ENCODE measurements at places on chromosomes 6 and 20. TPM values are rescaled to one million over a fixed set of nuclear protein-coding genes. Genes with fewer than 3 reads are reported as not detected.

DNA sequence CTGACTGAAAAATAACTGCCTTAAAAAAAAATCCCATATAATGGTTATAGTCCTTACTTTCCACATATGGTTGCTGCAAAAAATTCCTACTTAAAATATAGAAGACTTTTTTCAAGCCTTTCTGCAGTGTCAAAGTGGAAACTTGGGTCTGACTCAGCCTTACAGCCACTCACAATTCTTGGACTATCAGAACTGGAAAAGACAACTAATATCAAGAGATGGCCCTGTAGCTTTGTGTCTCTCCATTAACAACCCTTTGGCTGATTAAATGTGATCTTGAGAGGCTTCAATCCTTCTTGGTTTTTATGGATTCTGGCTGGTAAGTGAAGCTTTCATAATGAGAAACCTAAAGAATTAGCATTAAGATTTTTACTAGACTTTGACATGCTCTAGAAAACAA lies 307.8 kb downstream of the RNGTT start:
- no peak for DNase-seq

NHSL1 gene
- total RNA-seq: 0.39 TPM

DNA sequence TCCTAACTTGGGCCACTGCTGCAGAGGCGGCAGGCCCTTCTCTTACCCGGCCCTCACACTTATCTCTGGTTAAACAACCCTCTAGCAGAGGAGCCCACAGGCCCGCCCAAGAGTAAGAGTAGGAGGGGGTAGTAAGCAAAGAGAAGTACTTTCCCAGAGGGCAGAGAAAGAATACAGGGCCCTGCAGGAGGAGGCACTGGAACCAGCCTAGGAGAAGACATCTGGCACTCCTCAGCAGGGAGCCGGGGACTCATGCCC lies 10.1 kb downstream of the MTCH1 start:
- DNase-seq: no peak

- no peak for DNase-seq
Observed at GRCh38 chr6:138267971-138268895, 49.9 kb upstream of the PBOV1 start.

DNA sequence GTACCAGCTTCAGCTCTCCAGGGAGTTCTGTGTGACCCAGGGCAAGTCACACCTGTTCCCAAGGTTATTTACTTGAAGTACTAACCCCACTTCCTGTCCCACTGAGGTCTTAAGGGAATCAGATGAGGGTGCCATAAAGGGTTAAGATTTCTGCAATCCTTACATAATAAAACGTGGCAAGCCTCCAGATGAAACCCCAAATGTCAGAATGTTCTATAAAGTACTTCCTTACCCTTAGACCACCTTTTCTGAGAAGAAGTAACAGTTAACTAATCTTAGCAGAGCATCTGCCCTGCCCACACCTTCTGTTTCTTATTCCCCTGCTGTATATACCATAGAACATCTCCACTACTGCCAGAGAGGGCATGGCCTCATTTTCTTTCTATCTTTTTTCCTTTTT lies 6.0 kb upstream of the AVP start:
- no peak for DNase-seq

RPS18 gene
- 3,593 TPM for total RNA-seq
